ENCODE measurements at places on chromosomes 7 and 10.

- DNase-seq = no peak
Observed at GRCh38 chr10:102255404-102255803, 10.1 kb downstream of the GBF1 start.

GRCh38 chr10:98745645-98746044 is 298.9 kb upstream of the HPS1 start:
- DNase-seq = no peak

- no peak for DNase-seq
Observed at GRCh38 chr7:119733127-119733879, 539.7 kb upstream of the KCND2 start.

DNA sequence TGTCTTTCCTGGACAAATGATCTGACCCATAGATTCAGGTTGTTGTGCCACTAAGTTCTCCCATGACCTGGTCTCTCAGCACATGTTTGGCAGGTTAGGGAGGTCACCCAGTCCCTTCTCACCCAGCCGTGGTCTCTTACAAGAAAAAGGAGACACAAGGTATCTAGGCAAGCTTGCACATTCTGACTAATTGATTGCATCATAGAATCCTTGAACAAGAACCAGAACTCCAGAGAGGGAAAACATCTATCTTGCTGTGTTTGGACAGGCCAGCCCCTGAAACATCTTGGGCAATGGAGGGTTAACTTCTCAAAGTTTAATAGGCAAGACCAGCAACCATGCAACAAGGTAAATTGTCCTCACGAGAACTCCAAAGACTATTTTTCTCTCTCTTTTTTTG is 8.5 kb upstream of the HK1 start:
- no peak for DNase-seq

DNA sequence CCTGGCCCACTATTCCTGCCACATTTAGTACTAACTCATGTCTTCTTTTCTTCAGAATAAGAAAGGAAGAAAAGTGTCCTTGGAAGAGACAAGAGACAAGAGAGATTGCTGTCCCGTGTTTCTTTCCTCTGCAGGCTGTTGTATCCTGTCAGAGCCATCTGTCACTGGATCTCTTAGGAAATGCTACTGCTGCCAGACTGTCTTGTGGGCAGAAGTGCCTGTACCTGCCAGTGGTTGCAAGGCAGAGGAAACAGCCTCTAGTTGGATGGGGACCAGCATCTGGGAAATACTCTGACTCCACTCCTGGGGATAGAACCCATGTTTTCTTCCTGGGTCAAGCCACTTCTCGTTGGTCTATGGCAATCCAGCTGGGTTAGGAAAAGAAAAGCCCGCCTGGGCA is 16.7 kb upstream of the MAP3K8 start:
- DNase-seq = no peak

GRCh38 chr7:89826557-89826956 is 327.7 kb upstream of the STEAP1 start:
- DNase-seq = no peak

DNA sequence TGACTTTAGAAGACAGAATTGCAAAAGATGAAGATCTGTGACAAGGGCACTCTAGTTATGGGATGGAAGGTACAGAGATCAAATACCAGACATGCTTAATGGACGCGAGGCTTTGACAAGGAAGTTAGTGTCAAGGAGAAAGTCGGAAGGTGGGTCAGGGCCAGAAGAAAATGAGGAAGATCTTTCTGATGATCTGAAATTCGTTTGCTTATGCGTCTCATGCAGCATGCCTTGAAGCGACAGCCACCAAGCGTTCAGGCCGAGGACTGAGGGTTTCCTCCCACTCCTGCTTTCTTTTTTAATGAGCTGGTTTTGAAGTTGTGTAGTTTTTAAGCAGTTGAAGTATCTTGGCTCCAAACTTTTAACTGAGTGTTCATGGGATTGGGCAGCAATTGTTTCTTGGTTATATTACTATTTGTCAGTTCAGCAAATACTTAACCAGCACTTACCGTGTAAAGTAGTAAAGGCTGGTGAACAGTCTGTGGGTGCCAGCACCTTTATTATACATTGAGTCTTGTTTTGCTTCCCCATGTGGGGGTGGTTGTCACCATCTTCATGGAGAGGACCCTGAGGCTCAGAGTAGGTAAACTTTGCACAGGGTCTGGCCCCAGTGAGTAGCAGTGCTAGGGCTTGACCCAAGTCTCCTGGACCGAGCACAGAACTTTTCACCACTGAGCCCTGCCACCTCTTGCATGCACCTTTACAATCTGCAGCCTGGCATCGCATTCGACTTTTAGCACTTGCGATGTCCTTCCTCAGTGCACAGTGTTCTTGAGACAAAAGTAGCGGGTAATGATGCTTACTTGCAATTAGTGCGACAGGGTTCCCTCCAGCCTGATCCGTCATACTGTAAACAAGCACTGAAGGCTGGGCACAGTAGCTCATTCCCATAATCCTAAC is 14.3 kb upstream of the BHLHA15 start:
- DNase-seq = no peak

- no peak for DNase-seq
Observed at GRCh38 chr7:109694149-109695071, 1124.7 kb downstream of the DNAJB9 start.

GRCh38 chr10:80444646-80445319 is 9.3 kb upstream of the TSPAN14 start:
- peak; percentile 81 for DNase-seq

DNA sequence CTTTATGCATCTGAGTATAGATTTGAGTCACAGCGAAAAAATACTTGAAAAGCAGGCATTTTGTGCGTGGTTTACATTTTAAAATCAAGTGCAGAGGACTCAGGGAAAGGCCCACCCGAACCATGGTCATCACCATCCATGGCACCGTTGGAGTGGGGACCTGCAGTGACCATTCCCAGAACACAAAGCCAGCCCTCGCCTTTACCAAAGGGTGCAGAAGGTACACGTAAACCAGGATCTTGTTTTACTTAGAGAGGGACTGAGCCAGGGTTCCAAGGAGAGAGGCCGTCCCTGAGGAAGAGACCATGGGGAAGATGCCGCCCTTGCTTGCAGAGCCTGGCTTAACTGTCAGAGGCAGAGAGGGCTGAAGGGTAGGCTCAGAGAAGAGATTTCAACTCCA is 12.0 kb upstream of the CNPY1 start:
- no peak for DNase-seq

- DNase-seq = no peak
Observed at GRCh38 chr10:33256458-33256857, 78.0 kb downstream of the NRP1 start.

GRCh38 chr7:6640246-6640721 is 3.2 kb downstream of the ZNF316 start:
- no peak for DNase-seq

- DNase-seq = no peak
Observed at GRCh38 chr7:2312267-2312929, 1.8 kb downstream of the SNX8 start.

DNA sequence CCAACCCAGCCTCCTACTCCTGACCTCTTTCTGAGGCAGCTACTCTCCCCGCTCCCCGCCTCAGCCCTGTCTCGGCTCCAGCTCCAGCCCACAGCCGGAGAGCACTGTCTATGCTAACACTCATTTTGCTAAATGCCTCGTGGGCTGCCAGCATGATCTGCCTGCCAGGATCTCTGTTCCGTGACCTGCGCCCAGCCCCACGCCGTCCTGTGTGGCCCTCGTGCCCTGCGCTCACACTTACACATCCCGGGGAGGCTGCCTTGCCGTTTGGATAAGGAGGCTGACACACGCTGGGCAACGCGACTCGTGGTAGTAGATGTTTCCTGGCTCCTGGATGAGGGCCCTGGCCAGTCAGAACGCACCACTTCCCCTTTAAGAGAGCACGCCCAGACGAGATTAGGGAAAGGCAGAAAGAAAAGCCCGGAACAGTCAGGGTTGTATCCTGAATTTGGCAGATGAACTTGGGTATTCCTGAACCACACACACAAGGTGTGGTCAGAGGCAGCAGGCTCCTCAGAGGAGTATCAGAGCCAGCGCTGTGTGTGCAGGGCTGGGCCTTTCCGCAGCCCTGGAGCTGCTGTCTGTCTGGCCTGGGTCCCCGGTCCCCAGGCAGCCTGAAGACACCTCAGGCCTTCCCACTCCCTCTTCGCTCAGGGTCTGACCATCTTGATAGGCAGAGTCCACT is 97.7 kb upstream of the EFCAB10 start:
- DNase-seq = no peak

DNA sequence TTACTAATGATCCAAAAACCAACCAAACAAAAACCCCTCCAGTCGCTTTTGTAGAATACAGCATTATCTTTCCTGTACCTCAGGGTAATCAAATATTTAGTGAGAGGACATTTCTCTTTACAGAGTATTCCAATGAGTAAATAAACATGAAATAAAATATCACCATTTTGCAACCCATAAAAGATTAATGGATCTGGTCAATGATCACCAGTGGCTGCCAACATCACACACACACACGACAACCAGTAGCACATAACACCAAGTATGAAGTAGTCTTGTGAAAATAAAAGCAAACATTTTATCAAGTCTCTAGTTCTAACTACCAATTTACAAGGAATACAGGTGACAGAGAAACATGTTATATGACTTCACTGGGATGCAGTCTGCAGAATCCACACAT is 188.6 kb upstream of the IMMP2L start:
- no peak for DNase-seq

DNA sequence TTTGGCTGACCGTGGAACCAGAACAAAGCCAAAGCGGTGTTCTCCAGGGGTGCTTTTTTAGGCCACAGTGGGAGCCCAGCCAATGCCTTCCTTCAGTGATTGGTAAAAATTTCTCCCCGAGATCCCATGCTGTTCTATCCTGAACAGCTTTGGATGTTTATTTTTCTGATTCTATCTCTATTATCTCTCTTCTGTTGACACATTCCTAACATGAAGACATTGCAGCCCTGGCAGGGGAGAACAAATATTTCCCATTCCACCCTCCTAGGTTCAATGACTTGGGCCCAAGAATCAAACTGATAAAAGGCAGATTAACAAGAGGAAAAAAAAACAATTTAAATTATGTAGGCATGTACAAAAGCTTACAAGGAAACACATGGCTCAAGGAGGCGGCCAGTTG is 162.7 kb downstream of the PFKFB3 start:
- DNase-seq = no peak

- DNase-seq = no peak
Observed at GRCh38 chr7:26699766-26700165, 164.6 kb downstream of the SKAP2 start.

DNA sequence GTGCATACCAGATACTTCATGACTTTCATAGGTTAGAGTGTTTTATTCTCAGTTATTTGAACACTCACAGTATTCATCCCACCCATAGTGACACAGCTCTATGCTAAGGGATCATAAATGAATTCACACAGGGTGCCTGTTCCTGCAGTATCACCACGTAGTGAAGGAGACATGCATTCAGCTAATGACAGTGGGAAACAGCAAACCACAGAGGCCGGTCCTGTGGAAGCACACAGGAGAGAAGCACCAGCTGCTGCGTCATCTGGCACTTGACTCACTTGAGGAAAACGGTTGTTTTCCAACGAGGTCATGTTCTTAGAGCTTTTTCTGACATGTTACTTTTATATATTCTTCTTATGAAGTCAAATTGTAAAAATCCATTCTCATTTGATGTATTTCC is 73.0 kb downstream of the UBE3C start:
- no peak for DNase-seq

GRCh38 chr7:129189661-129190310 is 1.4 kb downstream of the SMO start:
- DNase-seq = no peak

DNA sequence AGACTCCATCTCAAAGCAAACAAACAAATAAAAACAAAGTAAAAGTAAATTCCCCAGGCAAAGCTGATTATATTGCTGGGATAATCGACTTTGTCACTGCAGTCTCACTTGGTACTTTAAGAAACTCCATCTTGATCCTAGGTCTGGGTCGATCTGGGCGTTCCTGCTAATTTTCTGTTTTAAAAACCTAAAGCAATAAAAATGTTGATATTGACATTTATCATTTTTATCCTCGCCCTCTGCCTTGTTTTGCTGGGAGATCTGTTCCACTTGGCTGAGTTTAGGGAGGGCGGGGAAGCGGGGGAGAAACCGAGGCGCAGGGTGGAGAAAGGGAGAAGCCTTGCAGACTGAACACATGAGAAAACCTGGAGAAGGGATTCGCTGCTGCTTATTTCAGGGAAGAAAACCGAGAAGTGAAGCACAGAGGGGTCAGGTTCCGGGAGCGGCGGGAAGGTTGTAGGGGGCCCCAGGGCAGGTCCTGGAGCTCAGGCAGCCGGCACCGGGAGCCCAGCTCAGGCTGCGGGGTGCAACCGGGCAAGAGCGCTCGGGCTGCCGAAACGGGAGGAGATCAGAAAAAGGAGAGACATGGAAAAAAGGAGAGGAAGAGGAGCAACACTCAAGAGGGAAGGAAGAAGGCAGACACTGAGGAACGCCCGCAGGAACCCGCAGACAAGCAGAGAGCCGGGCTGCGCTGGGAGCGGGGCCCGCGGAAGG is 27.3 kb upstream of the KMT2C start:
- no peak for DNase-seq

DNA sequence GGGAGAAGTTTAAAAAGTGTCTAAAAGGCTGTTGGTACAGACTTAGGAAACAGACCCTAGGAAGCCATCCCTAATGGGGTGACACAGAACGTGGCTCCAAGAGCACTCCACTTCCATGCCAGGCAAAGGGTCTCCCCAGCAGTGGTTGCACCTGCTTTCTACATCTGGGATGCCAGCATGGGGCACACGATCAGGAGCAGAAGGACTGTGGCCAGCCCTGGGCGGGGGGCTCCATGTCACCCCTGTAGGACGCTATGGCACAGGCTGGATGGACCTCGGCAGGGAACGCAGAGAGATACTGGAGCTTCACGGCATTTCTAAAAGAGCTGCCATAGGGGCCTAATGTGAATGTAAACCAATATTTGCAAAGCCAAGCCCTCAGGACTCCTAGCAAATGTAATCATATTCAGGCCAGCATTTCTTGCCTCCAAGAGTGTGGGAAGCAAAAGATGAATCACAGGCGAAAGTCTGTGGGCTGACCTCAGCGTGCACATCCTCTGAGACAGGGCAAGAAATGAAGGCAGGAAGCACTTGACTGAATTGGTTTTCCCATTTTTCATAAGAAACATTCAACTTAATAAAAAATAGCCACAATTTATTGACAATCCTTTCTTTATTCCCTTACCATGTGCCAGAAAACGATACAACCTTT is 93.9 kb downstream of the ATXN7L1 start:
- DNase-seq = no peak

GRCh38 chr7:152911922-152912321 is 152.4 kb downstream of the ACTR3B start:
- DNase-seq = no peak

GRCh38 chr10:71426058-71426605 is 29.4 kb downstream of the CDH23 start:
- no peak for DNase-seq

All from CD4-positive, CD25-positive, alpha-beta regulatory T cell (primary cell).